ENCODE measurements at places on chromosomes 7 and 10.

DNA sequence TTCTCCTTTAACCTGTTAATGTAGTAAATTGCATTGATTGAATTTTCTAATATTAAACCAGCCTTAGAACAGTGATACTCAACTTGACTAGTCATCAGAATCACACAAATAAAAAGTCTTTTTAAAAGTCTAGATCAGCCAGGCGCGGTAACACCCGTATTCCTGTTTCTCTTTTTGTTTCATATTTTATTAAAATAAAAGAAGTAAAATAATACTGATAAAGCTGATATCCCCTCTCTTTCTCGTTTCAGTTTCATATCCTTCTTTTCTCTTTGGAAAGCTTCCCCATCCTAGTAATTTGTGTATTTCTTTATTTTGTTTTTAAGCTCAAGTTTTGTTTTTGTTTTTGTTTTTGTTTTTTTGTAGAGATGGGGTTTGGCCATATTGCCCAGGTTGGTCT, 9.3 kb downstream of the SMO start:
- DNase-seq, result no peak

- DNase-seq, result no peak
These were observed 163.0 kb downstream of the FGFR2 start for GRCh38 chr10:121435099-121435875.

GRCh38 chr10:110918643-110919348, at the start of gene BBIP1:
Gene BBIP1 (minus strand): TSS chr10:110919180. CDS start chr10:110918157, 1,023 bp downstream.
- peak; percentile 72 for DNase-seq

DNA sequence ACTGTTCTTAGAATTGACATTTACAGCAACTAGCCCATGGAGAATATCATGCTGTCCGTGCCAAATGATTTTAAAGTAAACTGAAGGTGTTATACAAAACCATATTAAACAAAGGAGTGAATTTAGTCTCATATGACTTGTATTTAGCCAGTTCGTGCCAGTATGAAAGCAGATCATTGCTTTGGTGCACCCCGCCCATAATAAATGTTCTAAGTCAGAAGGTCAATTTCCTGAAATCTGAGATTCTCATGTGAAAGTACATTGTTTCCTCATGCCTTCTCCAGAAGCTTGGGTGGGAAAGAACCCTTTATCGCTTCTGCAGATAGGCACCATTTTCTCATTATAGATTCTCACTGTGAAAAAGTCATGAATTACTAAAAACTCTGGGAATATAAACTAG, 106.4 kb downstream of the CAMK1D start:
- DNase-seq, result no peak

GRCh38 chr7:130998993-130999602, 265.1 kb upstream of the KLF14 start:
- DNase-seq, result no peak

DNA sequence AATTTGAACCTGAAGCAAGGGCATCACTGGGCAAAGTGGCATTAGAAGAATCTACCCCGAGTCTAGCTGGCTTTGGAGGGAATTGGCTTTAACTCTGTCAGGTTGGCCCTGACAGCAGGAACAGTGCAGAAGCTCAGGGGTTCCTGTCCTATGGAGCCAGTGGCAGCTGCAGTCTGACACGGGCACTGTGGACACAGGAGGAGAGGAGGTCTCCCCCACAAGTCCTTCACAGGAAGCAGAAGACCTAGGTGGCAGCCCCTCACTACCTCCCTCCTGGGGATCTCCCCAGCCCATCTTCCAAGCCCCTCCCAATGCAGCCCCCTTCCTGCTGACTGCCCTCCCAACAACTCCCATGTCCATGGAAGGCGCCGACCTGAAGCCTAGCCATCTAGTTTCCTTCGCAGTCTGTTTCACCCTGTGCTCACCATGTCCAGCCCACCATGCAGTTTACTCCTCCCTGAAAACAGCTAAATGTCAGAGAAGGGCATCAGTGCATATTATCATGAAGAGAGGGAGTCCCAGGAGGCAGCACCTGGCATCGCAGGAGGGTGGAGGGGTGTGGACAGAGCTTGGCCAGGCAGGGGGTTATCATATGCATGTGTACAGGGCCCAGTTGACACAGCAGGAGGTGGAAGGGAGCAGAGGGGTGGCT, 17.9 kb upstream of the GDF10 start:
- no peak for DNase-seq

DNA sequence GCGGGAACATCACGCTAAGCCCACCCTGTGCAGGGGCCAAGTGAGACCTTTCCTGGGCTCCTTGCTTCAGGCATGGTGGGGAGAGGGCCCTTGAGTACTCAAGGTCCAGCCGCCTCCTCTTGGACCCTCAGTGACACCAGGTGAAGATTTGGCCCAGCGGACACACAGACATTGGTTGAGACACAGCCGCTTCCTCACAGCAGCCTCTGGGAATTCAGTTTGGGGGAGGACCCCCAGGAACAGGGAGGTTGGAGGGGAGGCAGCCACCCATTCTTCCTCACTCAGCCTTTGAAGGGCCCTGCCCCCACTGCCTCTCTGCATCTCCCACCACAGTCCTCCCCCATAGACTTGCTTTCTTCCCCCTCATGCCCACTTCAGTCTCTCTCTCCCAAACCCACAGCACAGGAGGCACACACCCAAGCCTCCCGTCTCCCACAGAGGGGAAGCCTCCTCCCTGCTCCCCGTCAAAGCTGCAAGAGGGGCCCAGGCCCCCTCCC, 31.9 kb downstream of the ANXA8 start:
- no peak for DNase-seq
